ENCODE measurements at places on chromosomes 6 and 20.
A peak's percentile ranks its signal among the peaks of the same experiment; 100 is the strongest.

GRCh38 chr6:89375427-89376267 lies 23.1 kb upstream of the UBE2J1 start:
- peak; percentile 67 for DNase-seq

GRCh38 chr6:100099189-100100074 lies 105.4 kb upstream of the MCHR2 start:
- no peak for DNase-seq

DNA sequence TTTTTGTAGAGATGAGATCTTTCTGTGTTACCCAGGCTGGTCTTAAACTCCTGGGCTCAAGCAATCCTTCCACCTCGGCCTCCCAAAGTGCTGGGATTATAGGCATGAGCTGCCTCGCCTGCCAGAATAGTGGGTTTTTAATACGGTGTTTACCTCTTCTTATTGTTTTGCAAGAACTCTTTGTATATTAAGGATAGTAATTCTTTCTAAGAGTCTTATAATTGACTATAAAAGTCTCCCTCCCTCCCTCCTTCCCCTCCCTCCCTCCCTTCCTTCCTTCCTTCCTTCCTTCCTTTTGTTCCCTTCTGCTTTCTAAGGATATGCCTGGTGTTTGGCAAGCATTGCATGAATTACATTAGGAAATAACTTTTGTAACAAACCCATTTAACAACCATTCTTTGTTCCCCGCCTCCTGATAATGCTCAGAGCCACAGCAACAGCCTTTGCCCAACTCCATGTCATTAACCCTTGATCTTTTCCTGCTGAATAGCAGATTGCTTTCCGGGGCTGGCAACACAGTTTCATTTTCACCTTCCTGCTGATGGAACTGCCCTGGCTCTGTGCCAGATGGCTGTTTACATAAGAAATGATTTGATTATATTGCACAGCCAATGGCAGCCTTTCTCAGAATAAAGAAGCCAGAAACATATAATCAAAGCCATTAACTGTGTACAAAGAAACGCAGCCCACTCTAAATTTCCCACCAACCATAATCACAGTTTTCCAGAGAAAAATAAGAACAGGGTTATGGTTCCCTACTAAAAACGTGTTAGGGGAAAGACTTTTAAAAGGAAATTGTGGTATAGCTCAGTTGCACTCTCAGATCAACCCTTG lies 143.7 kb upstream of the PTPN1 start:
- no peak for DNase-seq

GRCh38 chr6:109342506-109342905 lies 39.8 kb downstream of the CD164 start:
- no peak for DNase-seq

GRCh38 chr6:70956191-70956450 lies 739 bp downstream of the B3GAT2 start:
- DNase-seq: no peak

GRCh38 chr6:37788259-37788658 lies 31.3 kb upstream of the ZFAND3 start:
- DNase-seq: no peak

DNA sequence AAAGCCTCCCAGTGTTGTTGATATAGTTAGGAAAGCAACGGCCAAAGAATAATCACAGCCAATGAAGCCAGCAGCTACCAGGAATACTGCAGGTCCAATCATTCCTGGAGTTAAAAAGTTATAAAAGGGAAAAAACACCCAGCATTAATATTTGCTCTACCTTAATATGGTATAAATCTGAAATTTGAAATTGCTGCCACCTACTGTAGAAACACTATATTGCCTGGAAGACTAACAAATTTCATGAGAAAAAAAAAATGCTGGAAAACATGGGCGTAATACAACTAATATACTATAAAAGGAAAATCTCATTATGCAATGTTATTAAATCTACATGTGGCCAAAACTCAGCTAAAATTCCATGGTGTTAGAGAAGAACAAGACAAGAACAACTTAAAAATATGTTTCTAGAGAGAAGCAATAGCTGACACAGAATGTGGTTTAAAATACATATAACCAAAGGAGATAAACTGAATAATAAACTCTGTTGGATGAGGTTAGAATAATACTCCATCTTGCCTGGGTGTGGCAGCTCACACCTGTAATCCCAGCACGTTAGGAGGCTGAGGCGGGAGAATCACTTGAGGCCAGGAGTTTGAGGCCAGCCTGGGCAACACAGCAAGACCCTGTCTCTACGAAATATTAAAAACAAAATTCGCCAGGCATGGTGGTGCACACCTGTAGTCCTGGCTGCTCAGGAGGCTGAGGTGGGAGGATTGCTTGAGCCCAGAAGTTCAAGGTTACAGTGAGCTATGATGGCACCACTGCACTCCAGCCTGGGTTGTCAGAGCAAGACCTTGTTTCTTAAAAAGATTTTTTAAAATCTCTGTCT lies 43.1 kb downstream of the SLC17A5 start:
- peak; percentile 32 for DNase-seq

GRCh38 chr6:71290611-71291010 lies 2.0 kb downstream of the OGFRL1 start:
- no peak for DNase-seq

DNA sequence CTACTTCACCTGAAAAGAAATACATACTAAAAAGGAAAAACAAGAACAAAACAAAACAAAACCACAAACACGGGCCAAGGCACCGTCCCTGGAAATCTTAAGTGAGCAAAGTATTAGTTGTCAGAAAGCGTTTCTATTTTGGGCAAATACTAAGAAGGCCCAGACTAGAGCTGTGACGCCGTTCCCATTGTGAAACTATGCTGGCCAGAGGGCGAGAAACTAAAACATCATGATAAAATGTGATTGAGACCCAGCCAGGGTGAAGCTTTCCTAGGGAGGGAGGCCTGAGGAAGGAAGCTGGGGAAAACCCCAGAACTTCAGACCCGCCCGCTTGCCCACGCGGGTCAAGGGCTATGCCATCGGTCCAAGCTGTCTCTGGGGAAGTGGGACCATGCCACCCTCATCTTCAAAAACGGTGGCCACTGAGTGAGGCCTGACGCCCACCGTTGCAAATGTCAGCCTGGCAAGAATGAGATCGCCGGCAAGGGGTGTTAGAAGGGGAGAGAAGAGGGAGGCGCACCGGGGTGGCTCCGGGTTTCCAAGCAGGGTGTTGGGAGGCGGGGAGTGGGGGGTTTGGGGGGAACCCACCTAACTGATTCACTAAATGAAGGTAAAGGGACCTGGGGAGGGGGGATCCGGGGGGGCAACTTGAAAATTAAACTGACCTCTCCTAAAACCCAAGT lies 1950.9 kb upstream of the DEFB115 start:
- no peak for DNase-seq

DNA sequence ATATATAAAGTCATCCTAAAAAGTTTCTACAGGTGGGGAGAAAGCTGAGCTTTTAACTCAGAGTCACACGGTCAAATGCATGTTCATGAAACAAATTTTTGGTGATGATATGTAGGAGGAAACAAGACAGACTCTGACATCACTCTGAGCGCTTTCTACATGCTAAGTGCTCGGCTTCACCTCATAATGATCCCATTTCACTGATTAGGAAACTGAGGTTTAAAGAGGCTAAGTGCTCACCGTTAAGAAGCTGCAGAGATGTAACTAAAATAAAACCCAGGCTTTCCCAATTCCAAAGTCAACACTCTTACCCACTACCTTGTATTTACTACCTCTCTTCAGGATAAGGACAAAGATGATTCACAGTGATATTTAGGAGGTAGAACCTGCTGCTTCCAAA lies 4.7 kb downstream of the RMND1 start:
- no peak for DNase-seq

- DNase-seq: no peak
Observed at GRCh38 chr6:132471787-132472186, 41.1 kb downstream of the STX7 start.

DNA sequence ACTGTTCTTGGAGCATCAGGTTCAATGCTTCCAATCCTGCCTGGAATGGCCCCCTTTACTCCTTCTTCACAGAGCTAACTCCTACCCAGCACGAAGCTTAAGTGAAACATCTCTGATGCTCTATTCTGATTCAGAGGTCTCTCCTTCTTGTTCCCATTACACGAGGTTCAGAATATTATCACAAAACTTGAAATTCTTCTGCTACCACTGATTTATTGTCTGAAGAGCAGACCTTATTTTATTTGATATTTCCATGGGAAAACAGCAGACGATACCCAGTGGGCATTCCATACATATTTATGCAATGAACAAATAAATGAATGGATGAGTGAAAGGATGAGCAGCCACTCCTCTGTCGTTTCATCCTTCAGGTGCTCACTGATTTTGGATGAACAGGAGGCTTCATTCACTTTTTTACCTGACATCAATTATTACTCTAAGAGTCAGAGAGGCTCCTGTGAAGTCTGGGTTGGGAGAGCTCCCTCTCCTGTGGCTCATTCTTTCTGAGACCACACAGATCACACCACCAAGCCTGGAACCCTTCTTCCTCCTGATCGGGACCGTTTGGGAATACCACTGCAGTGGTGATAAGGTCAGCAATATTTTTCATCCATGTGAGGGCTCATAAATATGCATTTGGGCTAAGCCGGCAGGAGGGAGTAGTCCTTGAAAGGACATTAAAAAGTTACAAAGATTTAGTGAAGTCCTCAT lies 25.8 kb downstream of the SMLR1 start:
- no peak for DNase-seq

DNA sequence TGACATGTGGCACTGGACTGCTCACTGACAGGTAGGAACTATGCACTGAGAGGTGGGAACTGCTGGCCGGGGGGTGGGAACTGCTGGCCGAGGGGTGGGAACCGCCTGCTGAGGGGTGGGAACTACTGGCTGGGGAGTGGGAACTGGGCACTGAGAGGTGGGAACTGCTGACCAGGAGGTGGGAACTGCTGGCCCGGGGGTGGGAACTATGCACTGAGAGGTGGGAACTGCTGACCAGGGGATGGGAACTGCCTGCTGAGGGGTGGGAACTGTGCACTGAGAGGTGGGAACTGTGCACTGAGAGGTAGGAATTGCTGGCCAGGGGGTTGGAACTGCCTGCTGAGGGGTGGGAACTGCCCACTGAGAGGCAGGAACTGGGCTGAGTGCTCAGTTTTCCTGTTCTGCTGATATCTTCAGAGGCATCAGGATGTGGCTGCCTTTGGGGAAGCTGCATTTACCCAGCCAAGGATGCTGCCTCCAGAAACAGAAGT lies 90.2 kb downstream of the THBS2 start:
- DNase-seq: no peak

GRCh38 chr6:134379076-134379475 lies 61.2 kb upstream of the SGK1 start:
- no peak for DNase-seq

- DNase-seq: no peak
Observed at GRCh38 chr20:16641511-16642023, 68.3 kb upstream of the KIF16B start.

GRCh38 chr6:50591135-50591534 lies 122.2 kb upstream of the TFAP2D start:
- DNase-seq: peak; percentile 61

- DNase-seq: no peak
Observed at GRCh38 chr6:39451831-39452230, 129.3 kb upstream of the KCNK16 start.

DNA sequence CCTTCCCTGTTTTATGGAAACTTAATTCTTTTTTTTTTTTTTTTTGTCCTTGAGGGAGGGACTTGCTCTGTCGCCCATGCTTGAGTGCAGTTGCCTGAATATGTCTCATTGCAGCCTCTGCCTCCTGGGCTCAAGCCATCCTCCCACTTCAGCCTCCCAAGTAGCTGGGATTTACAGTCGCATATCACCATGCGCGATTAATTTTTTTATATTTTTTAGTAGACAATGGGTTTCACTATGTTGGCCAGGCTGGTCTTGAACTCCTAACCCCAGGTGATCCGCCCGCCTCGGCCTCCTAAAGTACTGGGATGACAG lies 654 bp downstream of the TMEM14C start:
- DNase-seq: no peak

DNA sequence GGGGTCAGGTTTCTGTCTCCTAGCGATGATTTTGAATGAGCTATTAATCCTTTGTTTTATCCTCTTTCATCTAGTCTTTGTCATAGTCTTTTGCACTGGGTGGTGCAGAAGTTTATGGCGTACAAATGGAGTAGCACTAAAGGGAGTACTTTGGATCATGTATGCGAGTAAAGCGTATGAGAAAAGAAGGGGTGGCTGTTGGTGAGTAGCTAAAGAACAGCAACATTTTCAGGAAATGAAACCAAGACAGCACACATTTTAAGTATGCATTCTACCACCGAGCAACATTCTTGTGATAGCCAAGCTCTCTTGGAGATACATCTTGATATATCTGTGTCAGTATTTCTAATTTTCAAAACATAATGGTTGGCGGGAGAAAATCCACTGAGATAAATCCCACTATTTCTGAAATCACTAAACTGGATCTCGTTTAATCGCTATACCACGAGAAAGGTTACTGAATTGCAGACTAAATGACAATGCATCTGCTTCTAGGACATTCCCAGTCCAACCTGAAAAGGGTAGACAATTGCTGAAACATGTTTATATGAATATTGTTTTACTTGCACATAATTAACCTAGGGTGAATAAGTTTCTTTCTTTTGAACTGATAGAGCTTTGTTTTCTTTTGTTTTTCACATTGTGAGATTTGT lies 196.1 kb downstream of the TRIM27 start:
- no peak for DNase-seq

GRCh38 chr6:167719920-167720319 lies 106.8 kb upstream of the AFDN start:
- no peak for DNase-seq

GRCh38 chr6:92684386-92684785 lies 735.0 kb downstream of the EPHA7 start:
- DNase-seq: no peak

DNA sequence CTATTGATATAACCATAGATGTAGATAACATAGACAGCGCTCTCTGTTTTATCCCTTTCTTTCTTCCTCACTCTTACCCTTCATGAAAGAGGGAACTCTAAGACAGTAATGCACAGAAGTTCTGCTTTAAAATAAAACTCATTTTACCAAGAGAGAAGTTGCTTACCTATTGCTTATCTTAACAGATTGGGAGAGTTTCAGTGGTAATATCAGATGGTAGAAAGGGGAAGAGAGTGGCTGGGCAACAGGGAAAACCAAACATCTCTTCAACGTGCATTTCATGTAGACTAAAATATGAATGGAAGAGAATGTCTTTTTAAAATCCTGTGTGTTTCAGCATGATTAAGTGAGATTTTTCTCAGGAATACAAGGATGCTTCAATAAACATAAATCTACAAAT lies 45.3 kb upstream of the SIRPG start:
- DNase-seq: no peak

- no peak for DNase-seq
Observed at GRCh38 chr6:16354692-16355091, 116.3 kb downstream of the GMPR start.

DNA sequence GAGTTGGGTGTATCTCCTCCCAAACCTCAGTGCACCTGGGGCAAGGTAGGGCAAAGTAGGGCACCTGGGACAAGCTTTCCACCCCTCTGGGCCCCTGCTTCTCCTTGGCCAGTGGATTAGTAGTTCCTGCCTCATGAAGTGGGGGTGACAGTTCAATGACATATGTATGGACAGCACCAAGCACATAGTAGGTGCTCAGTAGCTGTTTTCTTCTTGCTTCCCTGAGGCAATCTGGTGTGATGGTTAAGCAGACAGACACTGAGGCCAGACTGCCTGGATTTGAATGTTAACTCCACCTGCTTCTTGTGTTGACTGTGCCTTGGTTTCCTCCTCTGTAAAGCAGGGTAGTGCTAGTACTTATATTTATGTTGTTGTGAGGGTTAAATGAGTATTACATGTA lies 25.8 kb downstream of the EPB41L1 start:
- DNase-seq: no peak

All from retina (tissue), 1 donor.